Activated T-cell treated with anti-CD3 and anti-CD28 coated beads for 48 hours (primary cell): ENCODE measurements at places on chromosomes 3 and 15.

GRCh38 chr3:53939813-53940212, 48.2 kb upstream of the SELENOK start:
- DNase-seq, result no peak

- DNase-seq, result no peak
Observed at GRCh38 chr3:25381083-25381482, 47.0 kb upstream of the RARB start.

DNA sequence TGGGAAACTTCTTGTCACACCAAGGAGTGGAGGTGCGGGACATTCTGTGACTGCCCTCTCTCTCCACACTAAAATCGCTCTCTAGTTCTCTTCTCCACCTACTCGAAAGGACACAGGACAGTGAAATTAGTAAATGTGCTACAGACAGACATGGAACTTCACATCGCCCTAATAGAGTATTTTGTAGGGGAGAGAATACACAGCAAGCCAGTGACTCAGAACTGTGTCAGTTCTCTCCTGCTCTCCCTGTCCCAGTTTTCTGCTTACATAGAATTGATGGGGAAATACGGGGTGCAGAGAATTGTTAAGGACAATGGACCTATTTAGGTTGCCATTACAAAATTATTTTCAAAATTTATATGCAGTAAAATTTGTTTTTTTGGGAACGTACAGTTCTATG, 159.6 kb upstream of the GADL1 start:
- DNase-seq, result no peak

- DNase-seq, result no peak
Observed at GRCh38 chr3:138461246-138461645, 26.8 kb downstream of the ESYT3 start.

DNA sequence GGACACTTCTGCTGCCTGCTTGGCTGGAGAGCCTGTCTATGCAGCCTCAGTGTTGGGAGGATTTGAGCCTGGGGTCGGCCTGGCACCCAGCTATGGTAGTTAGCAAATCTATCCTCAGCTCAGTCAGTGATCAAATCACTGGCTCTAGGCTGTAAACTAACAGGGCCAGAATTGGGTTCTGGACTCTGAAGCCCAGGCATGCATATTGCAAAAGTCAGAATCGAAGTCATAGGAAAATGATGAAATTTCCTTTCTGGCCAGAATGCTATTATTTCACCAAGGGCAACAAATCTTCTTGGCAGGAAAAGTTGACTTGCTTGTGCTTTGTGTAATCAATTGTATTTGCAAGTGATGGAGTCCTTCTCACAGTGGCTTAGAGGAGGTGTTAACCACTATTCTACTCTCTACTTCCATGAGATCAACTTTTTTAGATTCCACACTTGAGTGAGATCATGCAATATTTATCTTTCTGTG, 482.6 kb upstream of the TPRG1 start:
- DNase-seq, result no peak

GRCh38 chr3:14699643-14700042, 24.7 kb downstream of the C3orf20 start:
- DNase-seq, result no peak

- DNase-seq, result no peak
Observed at GRCh38 chr15:36415643-36416042, 163.8 kb upstream of the CDIN1 start.

DNA sequence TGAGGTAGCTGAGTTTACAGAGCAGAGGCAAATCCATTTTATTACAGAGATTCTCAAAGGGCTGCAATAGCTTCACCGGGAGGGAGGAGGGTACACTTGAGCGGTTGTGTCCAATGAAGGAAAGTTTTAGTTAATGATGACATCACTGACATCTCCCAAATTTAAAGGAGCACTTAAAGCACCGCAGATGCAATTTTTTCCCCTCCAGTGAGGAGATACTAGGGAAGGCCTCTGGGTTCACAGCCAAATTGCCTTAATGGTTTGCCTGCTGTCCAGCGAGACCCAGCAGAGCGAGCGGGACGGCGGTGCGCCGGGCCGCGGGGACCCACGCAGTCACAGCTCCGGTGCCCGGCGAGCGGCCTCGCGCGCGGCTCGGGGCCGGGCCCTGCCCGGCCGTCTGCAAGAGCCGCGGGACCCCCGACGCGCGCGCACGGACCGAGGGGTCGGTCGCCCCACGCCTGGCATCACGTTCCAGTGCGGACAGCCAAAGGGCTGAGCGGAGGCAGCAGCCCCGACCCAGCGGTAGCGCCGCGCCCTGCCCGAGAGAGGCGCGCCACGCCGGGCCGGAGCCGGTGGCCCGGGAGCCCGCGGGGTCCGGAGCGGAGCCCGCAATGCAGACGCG, 160.5 kb upstream of the CHRNA7 start:
- DNase-seq, result no peak

GRCh38 chr3:5465183-5465582, 277.7 kb downstream of the EDEM1 start:
- DNase-seq, result no peak

GRCh38 chr3:98602078-98602678, 8.8 kb upstream of the CPOX start:
- no peak for DNase-seq

DNA sequence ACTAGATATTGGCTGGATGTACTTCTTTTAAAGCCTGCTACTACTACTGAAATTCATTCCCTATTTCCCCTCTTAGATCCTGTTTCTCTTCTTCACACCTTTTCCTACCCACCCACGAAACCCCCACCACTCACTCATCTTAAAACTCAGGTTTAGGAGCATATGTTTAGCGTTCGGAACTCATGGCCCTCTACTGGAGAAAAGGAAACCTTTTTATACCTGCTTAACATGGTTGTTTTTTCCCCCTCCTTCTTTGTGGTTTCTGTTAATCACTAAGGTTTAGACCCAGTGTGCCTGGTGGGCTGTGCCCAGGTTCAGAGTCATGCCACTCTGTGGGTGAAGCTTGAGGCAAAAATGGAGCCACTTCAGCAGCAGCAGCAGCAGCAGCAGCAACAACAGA, 2.6 kb downstream of the ARID3B start:
- no peak for DNase-seq

- no peak for DNase-seq
Observed at GRCh38 chr15:39269821-39270220, 311.1 kb upstream of the THBS1 start.
